Activated T-cell treated with anti-CD3 and anti-CD28 coated beads, Interleukin-2, amount 50 U/mL, for 1 hour (primary cell): ENCODE measurements at places on chromosomes 13 and 19.

GRCh38 chr13:101301053-101301452 lies 115.3 kb downstream of the NALCN start:
- DNase-seq: no peak

GRCh38 chr13:60402022-60402421 lies 5.0 kb downstream of the TDRD3 start:
- DNase-seq: no peak

DNA sequence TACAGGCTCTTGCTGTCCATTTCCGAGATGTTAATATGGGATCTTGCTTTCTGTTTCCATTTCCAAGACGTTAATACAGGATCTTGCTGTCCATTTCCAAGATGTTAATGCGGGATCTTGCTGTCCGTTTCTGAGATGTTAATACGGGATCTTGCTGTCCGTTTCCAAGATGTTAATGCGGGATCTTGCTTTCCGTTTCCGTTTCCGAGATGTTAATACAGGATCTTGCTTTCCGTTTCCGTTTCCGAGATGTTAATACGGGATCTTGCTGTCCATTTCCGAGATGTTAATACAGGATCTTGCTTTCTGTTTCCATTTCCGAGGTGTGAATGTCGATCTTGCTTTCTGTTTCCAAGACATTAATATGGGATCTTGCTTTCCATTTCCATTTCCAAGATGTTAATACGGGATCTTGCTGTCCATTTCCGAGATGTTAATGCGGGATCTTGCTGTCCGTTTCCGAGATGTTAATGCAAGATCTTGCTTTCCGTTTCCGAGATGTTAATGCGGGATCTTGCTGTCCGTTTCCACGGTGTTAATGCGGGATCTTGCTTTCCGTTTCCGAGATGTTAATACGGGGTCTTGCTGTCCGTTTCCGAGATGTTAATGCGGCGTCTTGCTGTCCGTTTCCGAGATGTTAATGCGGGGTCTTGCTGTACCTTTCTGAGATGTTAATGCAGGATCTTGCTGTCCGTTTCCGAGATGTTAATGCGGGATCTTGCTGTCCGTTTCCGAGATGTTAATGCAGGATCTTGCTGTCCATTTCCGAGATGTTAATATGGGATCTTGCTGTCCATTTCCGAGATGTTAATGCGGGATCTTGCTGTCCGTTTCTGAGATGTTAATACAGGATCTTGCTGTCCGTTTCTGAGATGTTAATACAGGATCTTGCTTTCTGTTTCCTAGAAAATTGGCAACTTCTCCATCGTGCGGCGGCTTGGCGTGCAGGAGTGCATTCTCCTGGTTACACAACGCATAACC lies 38.3 kb downstream of the PEX11G start:
- no peak for DNase-seq

GRCh38 chr19:19151418-19151817 lies 13.1 kb upstream of the TMEM161A start:
- DNase-seq: no peak

GRCh38 chr13:99905224-99905623 lies 66.3 kb downstream of the ZIC5 start:
- no peak for DNase-seq

DNA sequence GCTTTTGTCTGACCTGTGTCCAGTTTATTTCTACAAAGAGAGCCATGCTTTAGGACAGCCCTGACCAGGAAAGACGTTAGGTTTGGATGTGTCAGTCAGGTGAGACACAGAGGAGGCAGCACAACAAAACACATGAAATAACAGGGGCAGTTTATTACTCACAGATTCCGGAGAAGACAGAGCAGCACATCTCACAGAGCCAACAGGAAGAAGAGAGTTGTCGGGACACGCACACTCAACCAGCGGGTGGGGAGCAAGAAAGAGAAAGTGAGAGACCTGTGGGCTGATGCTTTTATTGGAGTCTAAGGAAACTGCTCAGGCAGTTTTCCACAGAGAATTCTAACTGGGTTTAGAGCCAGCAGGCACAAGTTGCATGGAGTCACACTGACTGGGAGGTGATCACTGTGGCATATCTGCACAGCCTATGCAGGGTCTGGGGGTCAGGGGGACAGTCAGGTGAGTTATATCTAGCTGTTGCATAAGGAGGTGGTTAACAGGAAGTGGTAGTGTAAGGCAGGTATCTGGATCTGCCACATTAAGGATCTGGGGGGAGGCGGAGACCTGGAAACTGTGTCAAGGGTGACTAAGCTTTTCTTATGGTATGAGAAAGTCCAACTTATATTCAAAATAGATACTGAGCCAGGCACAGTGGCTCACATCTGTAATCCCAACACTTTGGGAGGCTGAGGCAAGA lies 24.1 kb upstream of the CEACAM20 start:
- DNase-seq: no peak

DNA sequence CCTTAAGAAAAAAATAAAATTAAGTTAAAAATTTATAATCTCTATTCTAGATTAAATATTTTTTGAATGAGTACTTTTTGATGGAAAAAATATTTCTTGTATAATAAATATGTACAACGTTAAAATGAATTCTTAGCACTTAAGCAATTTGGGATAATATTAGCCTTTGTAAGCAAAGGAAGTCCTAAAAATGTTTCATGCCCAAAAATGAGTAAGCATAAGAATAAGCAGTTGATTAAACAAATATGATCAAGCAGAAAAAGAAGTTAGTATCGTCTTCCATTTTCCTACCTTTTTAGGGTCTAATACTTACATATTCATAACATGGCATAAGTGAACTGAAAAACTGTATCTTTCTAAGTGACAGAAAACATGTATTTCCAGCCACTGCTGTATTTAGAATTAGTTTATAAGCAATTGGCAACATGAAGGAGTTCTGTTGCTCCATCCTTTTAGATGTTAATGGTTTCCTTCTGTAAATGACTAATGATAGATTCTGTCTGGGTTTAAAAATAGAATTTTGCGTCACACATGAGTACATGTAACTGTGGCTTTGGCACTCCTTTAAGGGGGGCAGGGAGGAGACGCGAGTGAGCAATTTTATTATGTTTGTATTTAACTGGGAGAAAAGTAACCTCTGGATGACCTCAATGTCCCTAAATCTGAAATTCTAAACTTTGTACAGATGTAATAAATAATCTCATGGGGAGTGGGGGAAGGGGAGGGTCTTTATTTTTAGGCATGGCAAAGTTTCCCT lies 237.4 kb downstream of the RGCC start:
- no peak for DNase-seq

GRCh38 chr13:59906413-59907049 lies 257.2 kb downstream of the DIAPH3 start:
- no peak for DNase-seq

DNA sequence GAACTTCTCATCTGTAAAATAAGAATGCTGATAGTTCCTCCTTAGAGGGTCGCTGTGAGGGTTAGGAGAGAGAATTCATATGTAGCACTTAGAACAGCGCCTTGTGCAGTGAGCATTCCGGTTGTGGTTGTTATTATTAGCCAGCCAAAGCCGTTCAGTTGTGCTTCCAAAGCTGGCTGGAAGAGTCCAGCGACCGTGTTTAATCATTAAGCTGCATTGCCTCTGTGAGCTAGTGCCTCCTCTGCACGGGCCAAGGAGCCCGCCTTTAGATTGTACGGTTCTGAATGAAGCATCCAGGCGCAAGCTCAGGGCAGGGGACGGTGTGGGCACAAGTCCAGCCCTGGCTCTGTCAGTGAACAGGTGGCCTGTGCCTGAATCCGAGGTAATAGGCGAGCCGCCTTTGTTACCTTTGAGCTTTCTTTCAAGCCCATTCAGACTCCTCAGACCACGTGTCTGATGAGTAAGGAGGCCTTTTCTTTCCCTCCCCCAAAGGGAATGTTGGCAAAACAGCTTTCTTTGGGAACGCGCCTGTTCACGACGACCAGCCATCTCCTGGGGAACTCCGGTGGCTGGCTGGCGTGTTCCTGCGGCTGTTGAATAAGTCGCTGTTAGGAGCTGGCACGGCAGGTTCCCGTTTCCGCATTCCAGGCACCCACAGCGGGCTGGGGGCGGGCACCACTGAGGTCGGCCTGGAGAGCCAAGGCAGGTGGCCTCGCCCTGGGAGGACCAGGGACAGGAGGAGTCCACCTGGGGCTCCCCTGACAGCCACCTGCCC lies 25.1 kb downstream of the SIPA1L3 start:
- no peak for DNase-seq

DNA sequence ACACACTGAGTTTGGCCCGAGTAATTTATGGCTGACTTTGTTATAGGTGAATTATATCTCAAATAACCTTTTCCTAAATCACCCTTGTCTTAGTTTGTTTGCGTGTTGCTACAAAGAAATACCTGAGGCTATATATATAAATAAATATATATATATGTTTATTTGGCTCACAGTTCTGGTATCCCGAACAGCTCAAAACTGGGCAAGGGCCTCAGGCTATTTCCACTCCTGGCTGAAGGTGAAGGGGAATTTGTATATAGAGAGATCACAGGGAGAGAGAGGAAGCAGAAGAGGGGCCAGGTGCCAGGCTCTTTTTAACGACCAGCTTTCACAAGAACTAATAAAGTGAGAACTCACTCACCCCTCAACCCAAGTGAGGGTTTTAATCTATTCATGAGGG lies 159.9 kb upstream of the STARD13 start:
- no peak for DNase-seq

- no peak for DNase-seq
Measured at GRCh38 chr13:111020546-111020945, 94.6 kb upstream of the ARHGEF7 start.

- no peak for DNase-seq
Measured at GRCh38 chr13:102900193-102900608, 54.4 kb downstream of the ERCC5 start.

DNA sequence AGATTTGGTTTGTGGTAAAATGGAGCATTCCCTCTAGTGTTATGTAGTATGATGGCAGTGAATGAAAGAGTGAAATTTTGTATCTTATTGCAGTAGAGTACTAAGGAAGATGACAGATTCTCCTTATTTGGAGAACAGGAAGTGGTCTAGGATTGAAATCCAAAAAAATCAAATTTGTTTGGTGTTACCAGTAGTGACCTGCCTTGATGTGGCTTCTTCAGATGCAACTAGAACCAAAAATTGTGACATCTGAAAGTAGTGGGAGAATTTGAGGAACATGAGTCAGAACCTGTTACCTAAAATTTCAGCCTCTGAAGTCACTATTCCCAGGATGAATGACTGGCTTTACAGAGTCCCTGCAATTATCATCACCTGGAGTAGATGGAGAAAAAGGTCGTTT lies 165.9 kb downstream of the KLF5 start:
- no peak for DNase-seq

GRCh38 chr19:14772467-14772866 lies 5.9 kb downstream of the ADGRE2 start:
- DNase-seq: no peak

DNA sequence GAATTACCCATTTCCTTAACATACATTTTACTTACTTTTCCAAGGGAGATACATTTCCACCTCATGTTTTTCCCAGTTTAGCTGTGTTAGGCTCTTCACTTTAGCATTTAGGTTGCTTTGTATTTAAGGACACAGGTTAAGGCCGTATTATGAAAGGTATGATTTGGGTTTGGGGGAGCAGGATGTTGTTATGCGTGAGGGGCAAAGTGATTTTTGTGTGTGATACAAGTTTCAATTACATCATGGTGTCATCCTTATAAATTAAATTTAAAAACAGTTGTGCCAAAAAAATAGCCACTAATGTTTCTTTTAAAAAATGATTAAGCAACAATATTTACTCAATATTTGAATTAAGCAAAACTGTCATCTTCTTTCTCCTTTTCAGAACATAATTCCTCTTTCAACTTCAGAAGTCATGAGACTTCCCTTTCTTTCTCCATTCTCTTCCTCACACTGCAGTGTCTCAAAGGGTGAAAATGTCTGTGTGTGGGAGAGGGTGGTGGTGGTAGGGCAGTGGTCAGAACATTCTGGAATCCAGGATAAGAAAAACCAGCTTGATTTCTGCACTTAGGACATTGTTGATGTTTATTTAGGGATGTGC lies 126.2 kb downstream of the KCNRG start:
- DNase-seq: no peak

DNA sequence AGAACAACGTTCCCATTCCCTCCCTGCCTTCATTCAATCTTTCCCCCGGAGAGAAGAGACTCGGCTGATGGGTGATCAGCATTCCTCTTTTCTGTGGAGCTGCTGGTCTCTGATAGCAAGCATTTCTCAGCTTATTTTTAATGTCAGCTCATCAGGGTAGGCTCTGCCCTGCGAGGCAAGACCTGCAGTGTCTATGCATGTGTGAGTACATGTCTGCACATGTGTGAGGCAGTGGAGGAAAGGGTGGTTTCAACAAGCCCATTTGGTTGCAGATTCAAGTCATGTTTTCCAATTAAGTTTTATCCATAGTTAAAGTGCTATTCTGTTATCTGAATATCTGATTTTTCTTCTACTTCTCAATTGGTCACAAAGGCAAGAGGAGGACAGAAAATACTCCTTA lies 19.5 kb downstream of the SLC10A2 start:
- no peak for DNase-seq

DNA sequence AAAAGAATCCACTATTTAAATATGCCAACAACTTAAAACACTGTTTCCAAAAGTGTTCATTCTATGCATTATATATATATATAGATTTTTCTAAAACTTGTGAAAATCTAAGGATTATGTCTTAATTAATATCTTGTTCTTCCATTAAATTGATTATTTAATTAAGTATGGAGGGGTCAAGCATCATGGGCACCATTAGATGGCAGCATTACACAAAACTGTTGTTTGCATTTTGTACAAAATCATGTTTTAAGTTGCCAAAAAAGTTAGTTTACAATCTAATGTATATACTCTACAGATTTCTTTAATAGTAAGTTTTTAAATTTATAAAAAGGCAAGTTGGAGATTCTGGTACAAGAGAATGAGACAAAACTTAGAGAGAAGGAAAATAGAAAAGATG lies 213.2 kb upstream of the EDNRB start:
- no peak for DNase-seq

- no peak for DNase-seq
Measured at GRCh38 chr13:113933901-113934300, 40.0 kb downstream of the C13orf46 start.

- no peak for DNase-seq
Measured at GRCh38 chr13:59358014-59358413, 805.7 kb downstream of the DIAPH3 start.

DNA sequence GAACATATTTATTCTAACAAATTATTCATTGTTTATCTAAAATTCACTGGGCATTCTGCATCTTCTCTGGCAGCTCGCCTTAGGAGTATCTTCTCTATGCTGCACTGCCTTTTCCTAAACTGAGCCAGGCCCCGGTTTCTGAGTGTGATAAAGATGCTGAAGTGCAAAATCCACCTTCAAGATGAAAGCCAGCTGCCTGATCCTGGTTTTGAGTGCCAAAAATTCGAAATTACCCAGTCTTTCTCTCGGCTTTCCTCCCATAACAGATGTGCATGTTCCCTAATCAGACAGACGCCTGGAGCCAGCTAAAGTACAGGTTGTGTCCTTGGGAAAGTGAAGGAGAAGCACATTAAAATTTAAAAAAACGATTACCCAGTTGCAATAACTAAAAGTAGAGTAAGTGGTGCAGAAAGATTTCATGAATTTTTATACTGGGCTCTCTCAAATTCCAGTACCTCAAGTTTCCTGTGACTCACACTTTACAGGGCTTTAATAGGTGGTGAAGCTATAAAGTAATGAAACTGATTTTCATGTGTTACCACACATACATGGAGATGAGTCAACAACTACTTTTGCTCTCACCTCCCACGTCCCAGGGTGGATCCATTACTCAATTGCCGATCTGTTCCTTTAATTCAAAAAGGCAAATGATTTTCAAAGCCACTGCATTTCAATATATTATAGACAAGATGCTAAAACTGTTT lies 65.0 kb upstream of the GTF2F2 start:
- no peak for DNase-seq

GRCh38 chr13:78129823-78130222 lies 211.2 kb upstream of the EDNRB start:
- DNase-seq: no peak
